ENCODE measurements at places on chromosomes 1 and 21.

DNA sequence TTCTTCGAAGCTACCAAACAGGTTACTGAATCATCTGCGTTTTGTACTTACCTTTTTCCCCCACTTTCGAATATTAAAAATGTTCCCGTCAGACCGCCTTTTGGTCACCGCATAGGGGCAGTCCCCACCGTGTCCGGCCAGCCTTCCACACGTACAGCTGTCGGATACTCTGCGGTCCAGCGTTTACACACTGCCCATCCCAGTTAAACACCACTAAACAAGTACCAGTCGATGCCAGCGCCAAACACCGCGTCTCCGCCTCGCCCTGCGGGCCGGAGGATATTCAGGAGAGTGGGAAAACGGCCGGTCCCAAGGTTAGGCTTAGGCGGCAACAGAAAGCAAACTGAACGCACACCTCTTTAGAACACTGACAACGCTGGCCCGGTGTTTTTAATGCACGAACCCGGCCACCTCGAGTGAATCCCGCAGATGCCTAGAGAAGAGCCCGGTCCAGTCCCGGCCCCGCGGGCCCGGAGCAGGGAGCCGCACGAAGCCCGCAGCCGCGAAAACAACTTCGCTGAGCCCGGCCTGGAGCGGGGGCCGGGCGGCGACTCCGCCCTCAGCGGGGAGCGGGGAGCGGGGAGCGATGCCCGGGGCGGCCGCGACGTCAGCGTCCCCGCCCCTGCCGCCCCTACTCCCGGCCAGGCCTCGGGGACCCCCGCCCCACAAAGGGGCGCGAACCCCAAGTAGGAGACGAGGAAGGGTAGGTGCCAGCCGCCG is 730 bp upstream of the PHF13 start:
- DNase-seq, result no peak

DNA sequence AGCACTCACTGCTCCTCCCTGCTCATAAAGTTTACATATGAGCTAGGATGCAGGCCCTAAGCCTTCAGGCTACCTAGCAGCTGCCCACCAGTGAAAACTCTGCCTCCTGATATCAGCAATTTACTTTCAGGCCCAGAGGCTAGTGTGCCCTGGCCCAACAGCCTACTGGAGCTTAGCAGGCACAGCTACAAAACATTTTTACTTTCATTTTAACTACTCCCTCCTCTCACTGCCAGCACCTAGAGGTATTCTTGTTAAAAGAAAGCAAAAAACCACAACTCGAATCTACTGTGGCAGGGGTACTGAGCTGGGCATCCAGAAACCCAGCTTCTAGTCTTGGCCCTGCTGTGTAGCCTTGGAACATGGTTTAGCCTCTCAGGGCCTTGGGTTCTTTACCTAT is 5.8 kb upstream of the LORICRIN start:
- no peak for DNase-seq

DNA sequence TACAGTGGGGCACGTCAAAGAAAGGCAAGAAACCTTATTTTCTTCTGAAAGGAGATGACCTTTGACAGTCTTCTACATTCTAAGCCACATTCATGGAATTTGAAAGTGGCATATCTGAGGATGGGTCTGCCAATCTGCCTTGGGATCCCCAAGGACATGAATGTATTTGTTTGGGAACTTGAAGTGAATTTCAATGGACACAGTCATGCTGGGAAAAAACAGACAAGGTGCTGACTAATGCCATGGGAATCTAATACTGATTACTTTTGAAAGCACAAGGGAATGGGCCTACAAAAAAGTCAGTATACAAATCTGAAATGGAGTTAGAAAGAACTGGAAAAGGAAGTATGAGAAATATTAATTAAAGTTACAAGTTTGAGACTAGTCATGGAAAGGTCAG is 128.8 kb downstream of the KCNJ6 start:
- no peak for DNase-seq

DNA sequence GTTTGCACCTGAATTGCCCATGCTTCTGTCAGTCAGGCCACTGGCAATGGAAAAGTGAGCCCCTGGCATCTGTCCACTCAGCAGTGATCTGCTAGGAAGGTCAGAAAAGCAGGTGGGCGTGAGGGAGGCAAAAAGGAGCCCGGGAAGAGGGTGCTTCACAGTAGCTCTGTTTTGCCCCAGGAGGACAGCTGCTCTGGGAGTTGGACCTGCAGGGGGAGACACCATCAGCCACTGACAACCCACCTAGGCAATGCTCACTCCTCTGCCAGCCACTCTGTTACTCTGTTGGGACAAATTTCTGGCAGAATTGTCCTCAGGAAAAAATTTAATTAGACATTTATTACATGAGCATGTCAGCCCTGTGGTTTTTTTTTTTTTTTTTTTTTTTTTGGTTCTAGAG is 146.4 kb downstream of the LRIG2 start:
- DNase-seq, result no peak

DNA sequence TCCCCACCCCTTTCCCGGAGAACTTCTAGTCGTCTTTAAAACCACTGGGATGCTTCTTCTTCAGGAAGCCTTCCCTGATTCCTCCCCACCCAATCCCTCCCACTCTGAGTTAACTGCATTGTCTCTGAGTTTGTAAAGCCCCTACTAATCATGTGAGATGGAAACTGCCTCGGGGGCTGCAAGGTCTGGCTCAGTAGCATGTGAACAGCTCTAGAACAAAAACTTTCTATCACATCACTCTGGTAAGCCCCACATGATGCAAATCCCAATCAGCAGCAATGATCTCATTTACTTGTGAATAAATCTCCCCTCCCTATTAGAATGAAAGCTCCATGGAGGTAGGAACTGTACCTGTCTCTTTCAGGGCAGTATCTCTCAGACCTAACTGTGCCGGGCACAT is 141.0 kb upstream of the JUN start:
- DNase-seq, result no peak

Data from stimulated activated CD8-positive, alpha-beta memory T cell treated with anti-CD3 and anti-CD28 coated beads, Interleukin-15, amount 100 ng/mL, for 24 hours (primary cell).